ENCODE measurements at places on chromosomes 5 and 9.

DNA sequence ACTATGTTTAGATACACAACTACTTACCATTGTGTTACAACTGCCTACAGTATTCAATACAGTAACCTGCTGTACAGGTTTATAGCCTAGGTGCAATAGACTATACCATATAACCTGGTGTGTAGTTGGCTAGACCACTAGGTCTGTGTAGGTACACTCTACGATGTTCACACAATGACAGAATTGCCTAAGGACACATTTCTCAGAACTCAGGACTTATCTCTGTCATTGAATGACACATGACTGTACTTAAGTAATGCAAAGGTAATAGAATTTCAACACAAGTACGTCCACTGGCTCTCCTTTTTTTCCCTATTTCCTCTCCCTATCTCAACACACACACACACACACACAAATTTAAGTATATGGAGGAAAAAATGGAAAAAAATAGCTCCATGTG, 385.6 kb downstream of the CTNND2 start:
- no peak for DNase-seq

DNA sequence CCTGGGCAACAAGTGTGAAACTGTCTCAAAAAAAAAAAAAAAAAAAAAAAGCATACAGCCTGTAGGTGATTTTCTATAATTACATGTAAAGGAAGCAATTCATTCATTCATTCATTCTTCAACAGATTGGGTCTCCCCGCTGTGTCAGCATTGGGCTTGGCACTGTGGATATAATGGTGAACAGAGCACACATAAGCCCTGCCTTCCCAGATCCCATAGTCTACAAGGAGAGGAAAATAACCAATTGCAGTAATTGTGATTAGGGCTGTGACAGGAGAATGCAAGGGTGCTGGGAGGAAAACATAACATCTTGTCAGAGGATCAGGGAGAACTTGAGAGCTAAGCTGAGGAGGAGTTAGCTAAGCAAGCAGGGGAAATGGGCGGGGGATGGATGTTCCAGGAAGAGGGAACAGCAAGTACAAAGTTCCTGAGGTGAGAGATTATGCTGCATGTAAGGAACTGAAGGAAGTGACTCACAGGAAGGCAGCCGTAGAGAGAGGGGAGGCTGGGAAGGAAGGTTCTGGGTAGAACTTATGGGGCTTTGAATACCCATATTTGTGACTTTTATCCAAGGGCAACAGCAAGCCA, 24.0 kb upstream of the KLF9 start:
- DNase-seq: peak; percentile 59

GRCh38 chr9:126519660-126520420, 93.9 kb upstream of the LMX1B start:
- DNase-seq: no peak

DNA sequence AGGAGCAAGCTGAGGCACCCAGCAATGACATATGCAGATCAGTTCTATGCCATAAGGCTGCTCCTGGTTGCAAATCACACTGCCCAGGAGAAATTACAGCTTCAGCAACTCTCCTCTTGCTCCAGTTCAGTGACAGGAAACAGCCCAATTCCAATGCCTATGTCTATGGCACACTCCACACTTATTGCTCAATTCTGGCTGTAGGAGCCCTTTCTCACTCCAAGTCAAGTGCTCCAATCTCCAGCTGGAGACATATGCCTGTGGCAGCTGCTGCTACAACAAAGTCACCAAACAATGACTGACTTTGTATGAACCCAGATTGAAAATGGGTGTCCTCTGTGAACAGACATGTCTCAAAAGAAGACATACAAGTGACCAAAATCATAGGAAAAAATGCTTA, 31.8 kb upstream of the PLCXD3 start:
- no peak for DNase-seq

GRCh38 chr5:125659316-125660023, 763.7 kb upstream of the GRAMD2B start:
- DNase-seq: no peak

GRCh38 chr9:121240472-121241135, 27.4 kb upstream of the GSN start:
- DNase-seq: no peak

- no peak for DNase-seq
Measured at GRCh38 chr5:9370256-9370655, 175.6 kb downstream of the SEMA5A start.

DNA sequence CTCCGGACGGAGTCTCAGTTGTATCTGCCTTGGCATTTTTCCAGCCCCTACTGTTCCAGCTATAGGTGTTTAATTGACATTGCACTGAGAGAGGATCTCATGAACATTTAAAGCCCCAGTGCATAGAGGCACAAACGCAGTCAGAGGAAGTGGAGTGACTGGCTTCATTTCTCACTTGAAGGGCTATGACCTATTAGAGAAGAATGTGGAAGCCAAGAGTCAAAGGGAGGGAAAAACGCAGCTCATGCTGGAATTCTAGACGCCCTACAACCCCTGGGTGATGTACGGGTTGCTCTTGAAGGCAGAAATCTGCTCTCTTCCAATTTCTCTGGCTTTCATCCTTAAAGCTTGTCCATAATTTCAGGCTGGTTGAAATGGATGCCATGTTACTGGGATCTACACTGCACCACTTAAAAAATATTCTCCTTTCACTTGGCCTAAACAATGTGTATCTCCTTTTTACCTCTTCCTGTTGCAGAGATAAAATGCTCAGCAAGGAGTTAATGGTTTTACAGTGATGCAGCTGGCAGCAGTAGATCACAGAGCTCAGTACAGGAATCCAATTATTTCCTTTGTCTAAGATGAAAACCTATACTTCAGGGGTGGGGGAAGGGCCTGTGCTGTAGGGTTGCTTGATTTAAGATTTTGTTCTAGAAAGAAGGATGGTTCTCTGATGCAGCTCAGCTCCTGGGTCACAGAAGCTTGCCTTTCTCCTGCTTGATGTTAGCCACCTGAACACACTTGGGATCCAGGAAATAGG, 61.8 kb upstream of the MAMDC2 start:
- DNase-seq: peak; percentile 29

GRCh38 chr9:120756531-120756930, 36.7 kb downstream of the FBXW2 start:
- no peak for DNase-seq

DNA sequence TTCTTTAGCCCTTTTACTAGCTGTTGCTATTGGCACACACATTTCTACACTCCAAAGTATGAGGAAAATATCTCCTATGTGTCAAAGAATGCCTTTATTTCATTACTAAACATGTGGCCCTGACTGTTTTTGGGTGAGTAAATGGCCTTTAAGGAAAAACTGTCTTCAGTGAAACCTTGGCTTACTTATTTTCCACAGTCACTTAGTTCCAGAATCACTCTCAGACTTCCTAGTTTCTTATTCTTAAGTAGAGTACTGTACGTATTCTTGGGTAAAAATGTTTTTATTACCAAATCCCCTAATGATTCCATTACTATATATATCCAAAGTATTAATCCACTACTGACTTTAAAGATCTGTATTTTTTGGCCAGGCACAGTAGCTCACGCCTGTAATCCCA, 27.5 kb downstream of the ERP44 start:
- DNase-seq: no peak

DNA sequence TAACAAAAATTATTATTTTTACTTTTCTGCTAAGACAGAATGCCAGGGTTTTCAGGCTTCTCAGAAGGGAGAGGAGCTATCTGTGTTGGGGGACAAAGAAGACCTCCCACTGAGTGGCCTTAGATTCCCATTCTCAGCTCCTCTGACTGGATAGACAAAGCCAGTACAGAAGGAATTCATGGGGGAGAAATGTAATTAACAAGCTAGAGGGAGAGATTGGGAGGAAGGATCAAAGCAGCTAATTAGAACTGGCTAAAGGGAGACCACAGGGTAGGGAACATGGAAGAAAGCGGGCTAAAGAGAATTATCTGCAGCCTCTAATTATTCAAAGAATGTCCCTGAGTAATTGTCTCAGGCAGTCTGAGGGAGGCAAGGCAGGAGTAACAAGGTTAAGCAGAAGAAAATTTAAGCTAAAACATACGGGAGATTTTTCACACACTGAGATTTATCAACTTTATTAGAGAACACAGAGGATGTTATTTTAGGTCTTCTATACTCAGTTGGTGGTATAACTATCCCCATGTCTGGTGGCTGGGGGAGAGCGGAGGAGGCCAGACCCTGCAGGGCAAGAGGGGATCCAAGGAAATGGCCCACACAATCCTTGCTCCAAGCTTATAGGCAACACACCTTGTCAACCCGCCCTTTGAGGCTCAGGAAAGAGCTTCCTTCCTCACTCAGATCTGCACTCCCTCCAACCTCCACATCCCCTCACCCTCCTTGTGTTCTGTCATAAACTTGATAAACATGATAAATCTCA, 87.7 kb upstream of the LRRTM2 start:
- no peak for DNase-seq

DNA sequence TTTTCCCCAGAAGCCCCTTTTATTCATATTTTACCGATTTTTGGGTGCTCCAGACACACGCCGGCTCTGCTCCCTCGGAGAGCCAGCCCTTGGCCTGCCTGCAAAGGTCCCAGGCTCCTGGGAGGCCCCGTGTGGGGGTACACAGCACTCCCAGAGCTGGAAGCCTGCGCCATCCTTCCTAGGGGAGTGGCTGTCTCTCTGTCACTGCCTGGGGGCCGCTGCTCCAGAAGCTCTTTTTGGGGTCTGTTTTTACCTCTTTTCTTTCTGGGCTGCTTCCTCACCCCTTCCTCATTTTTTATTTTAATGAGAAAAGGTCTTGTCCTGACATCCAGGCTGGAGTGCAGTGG, 119.1 kb upstream of the COL5A1 start:
- no peak for DNase-seq

- DNase-seq: no peak
Measured at GRCh38 chr9:84858364-84858763, 188.8 kb downstream of the NTRK2 start.

GRCh38 chr5:31477971-31478370, 53.9 kb downstream of the DROSHA start:
- no peak for DNase-seq

- DNase-seq: no peak
Measured at GRCh38 chr5:113378081-113378480, 56.7 kb downstream of the TSSK1B start.

DNA sequence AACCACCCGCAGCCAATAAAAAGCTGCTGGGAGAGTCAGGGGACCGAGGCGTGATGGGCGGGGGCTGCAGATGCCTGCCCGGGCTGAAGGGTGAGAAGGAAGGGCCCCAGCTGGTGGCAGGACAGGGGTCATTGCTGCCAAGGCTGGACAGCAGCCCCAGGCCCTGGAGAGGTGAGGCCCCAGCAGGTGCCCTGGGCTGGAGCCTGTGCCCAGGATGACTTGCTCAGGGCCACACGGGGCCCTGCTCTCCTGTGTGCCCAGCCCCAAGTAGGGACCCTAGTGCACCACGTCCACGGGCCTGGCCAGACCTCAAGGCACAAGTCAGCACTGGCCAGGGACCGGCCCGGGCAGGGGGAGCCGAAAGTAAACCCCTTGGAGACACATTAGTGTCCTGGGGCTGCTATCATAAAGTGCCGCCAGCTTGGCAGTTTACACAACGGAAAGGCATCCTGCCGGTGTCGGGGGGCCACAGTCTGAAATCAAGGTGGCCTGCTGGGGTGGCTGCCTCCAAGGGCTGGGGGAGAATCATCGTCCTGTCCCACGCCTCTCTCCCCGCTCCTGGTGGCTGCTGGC, 22.0 kb downstream of the LHX3 start:
- DNase-seq: no peak

DNA sequence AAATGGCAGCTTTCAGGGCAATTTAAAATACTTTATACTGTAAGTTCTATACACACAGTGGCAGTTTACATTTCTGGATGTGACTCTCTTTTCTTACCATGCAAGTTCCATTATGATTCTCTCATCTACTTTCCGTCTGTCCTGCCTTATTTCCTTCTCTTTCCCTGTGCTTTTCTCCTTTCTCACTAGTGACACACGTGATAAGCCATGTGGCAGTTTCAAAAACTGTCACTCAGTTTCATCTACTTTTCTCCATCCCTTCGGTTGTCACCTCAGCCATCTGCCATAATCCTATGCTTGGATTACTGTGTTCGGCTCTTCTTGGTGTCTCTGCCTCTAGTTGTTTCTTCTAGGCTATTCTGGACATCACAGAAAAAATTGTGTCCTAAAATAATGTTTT, 46.8 kb upstream of the ATG10 start:
- peak; percentile 17 for DNase-seq

Measured in WERI-Rb-1 (cell line).